A549 treated with ZK216348 at 1 μM for 4 hours (cell line): ENCODE measurements at places on chromosomes 5 and 9. TPM values are rescaled to one million over a fixed set of nuclear protein-coding genes. Genes with fewer than 3 reads are reported as not detected.

Gene F2RL2
- 2.9 to 5.2 TPM (median 4.0 TPM) in 5 replicates for total RNA-seq

Gene PCDHGB5
- total RNA-seq = 1.9 to 2.5 TPM (median 2.1 TPM) in 5 replicates

Gene NUTM2F
- not detected in 5 replicates for total RNA-seq

Gene DOCK2
- total RNA-seq = 3.1 to 4.6 TPM (median 3.7 TPM) in 5 replicates

Gene PCDHA9
- 0.04 TPM in 1 of 5 replicates, not detected in the others for total RNA-seq

Gene FCN2
- not detected in 5 replicates for total RNA-seq

Gene FOXI1
- total RNA-seq = not detected in 5 replicates

Gene TEK
- total RNA-seq = 0.06 to 0.12 TPM (median 0.07 TPM) in 5 replicates

Gene PLPP7
- not detected in 5 replicates for total RNA-seq

Gene TIMD4
- total RNA-seq = 0.85 to 1.7 TPM (median 1.4 TPM) in 5 replicates

Gene LEAP2
- total RNA-seq = 0.58 to 1.4 TPM (median 1.0 TPM) in 5 replicates

Gene MAN1B1
- total RNA-seq = 33.8 to 56.7 TPM (median 50.2 TPM) in 5 replicates

Gene GDNF
- total RNA-seq = not detected in 5 replicates

Gene MAMDC2
- total RNA-seq = 0.18 to 0.43 TPM (median 0.21 TPM) in 5 replicates

Gene CMBL
- 20.1 to 24.5 TPM (median 22.2 TPM) in 5 replicates for total RNA-seq

Gene SAPCD2
- 12.1 to 27.8 TPM (median 24.6 TPM) in 5 replicates for total RNA-seq

Gene TPPP
- 4.5 to 7.6 TPM (median 6.0 TPM) in 5 replicates for total RNA-seq

Gene CDH9
- not detected in 5 replicates for total RNA-seq

Gene TAF1L
- 0.02 TPM in 1 of 5 replicates, not detected in the others for total RNA-seq

Gene ORM2
- not detected in 5 replicates for total RNA-seq

Gene TAF11L10
- total RNA-seq = not detected in 5 replicates

Gene PCDHGA12
- not detected in 5 replicates for total RNA-seq

Gene ABCA1
- 3.3 to 5.2 TPM (median 4.7 TPM) in 5 replicates for total RNA-seq

Gene TMEFF1
- total RNA-seq = 0.37 to 1.2 TPM (median 1.1 TPM) in 5 replicates

Gene GRM6
- not detected in 5 replicates for total RNA-seq

Gene SPINK13
- not detected in 5 replicates for total RNA-seq

Gene TSPAN17
- 45.8 to 68.2 TPM (median 62.5 TPM) in 5 replicates for total RNA-seq

Gene SPINK6
- 0.52 to 1.7 TPM (median 0.65 TPM) in 3 of 5 replicates, not detected in the others for total RNA-seq

Gene CARD9
- 0.85 to 2.3 TPM (median 1.0 TPM) in 5 replicates for total RNA-seq

Gene AK8
- 0.43 to 1.4 TPM (median 1.2 TPM) in 5 replicates for total RNA-seq

Gene ADAMTS16
- 1.3 to 2.3 TPM (median 1.4 TPM) in 5 replicates for total RNA-seq

Gene GNA14
- total RNA-seq = 0.14 to 0.16 TPM in 2 of 5 replicates, not detected in the others

Gene SPATA31E1
- total RNA-seq = not detected in 5 replicates

Gene HTR1A
- not detected in 5 replicates for total RNA-seq

Gene ARID3C
- total RNA-seq = 0.13 to 0.23 TPM (median 0.19 TPM) in 3 of 5 replicates, not detected in the others

Gene OBP2B
- total RNA-seq = not detected in 5 replicates

Gene CDO1
- total RNA-seq = not detected in 5 replicates

Gene FBLL1
- 0.09 to 0.36 TPM in 2 of 5 replicates, not detected in the others for total RNA-seq

Gene DCAF12
- total RNA-seq = 36.3 to 44.7 TPM (median 38.5 TPM) in 5 replicates

Gene ATG10
- 7.3 to 12.1 TPM (median 9.7 TPM) in 5 replicates for total RNA-seq

Gene BRD9
- 36.1 to 44.8 TPM (median 43.1 TPM) in 5 replicates for total RNA-seq

Gene FIBCD1
- total RNA-seq = 4.1 to 16.6 TPM (median 14.7 TPM) in 5 replicates

Gene SYNPO
- 17.5 to 31.2 TPM (median 29.6 TPM) in 5 replicates for total RNA-seq

Gene C9orf153
- total RNA-seq = 0.14 to 0.46 TPM (median 0.35 TPM) in 4 of 5 replicates, not detected in the other

Gene PCDHGA3
- total RNA-seq = not detected in 5 replicates

Gene XPA
- total RNA-seq = 12.9 to 16.2 TPM (median 13.8 TPM) in 5 replicates

Gene CCL21
- not detected in 5 replicates for total RNA-seq

Gene FGFR4
- total RNA-seq = 10.3 to 26.0 TPM (median 25.5 TPM) in 5 replicates

Gene GSN
- total RNA-seq = 42.3 to 67.0 TPM (median 58.6 TPM) in 5 replicates

Gene SEMA6A
- total RNA-seq = 0.11 TPM in 1 of 5 replicates, not detected in the others

Gene GABRA1
- total RNA-seq = not detected in 5 replicates

Gene PCDHGA10
- not detected in 5 replicates for total RNA-seq

Gene SLC34A3
- total RNA-seq = 0.13 to 0.19 TPM in 2 of 5 replicates, not detected in the others

Gene BTNL8
- not detected in 5 replicates for total RNA-seq

Gene SLC6A18
- not detected in 5 replicates for total RNA-seq

Gene DIPK1B
- total RNA-seq = 4.4 to 10.4 TPM (median 9.4 TPM) in 5 replicates
